ENCODE measurements at places on chromosomes 6 and 20.

DNA sequence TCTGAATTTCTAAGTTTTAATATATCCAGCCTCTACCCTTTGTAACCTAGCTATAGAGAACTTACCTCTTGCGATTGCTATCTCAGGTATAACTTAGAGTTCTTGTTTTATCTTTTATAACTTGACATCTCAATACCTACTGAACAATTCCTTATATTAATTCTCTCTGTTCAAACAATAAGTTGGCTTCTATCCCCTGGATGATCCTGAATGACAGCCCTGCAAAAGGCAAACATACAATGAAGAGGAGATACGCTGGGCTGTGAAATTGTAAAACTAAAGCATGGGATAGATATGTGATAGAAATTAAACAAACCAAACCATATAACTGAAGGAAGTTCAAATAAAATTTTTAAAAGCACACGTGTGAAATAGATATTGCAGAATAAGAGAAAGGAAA lies 513.6 kb upstream of the PTCHD4 start:
- no peak for DNase-seq

- no peak for DNase-seq
These were observed 532 bp upstream of the NPBWR2 start for GRCh38 chr20:64107736-64108457.

- no peak for DNase-seq
These were observed 7.3 kb upstream of the LBP start for GRCh38 chr20:38338849-38339520.

DNA sequence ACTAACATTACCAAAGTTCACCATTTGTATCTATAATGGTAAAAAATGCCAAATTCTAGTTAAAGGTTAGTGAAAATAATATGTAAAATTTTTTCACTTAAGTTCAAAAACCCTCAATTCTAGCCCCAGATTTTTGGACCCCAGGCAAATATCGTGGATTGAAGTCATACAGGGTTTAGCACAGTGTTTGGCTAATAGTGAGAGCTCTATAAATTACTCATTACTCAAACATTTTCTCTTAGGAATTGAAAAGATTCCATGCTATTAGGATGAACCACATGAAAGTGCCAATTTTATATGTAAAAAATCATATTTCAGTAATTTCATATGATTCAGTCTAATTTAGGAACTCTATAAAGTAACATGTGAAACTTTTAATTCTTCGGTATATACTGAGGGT lies 170.3 kb upstream of the PREP start:
- no peak for DNase-seq

- DNase-seq, result no peak
These were observed 161.3 kb upstream of the RREB1 start for GRCh38 chr6:6946206-6947155.

- no peak for DNase-seq
These were observed 27.1 kb downstream of the PFDN4 start for GRCh38 chr20:54234991-54235390.

DNA sequence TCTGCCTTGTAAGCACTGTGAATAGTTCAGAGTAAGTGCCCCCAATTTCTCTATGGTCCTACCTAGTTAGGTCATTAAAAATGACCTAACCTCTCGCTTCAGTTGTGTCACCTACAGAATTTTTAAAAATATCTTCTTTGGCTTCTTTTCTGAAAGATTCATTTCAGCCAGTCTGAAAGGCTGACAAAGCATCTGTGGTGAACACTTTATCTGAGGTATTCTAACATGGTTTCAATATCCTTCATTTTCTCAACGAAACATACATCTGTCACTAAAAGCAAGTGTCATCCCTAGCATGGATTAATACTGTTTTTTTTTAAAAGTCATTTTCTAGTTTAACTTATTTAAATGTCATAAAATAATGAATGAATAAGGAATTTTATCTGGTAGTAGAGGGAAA lies 5.1 kb downstream of the DPM1 start:
- no peak for DNase-seq

GRCh38 chr6:34584694-34585093 lies 28.6 kb upstream of the SPDEF start:
- DNase-seq, result no peak

DNA sequence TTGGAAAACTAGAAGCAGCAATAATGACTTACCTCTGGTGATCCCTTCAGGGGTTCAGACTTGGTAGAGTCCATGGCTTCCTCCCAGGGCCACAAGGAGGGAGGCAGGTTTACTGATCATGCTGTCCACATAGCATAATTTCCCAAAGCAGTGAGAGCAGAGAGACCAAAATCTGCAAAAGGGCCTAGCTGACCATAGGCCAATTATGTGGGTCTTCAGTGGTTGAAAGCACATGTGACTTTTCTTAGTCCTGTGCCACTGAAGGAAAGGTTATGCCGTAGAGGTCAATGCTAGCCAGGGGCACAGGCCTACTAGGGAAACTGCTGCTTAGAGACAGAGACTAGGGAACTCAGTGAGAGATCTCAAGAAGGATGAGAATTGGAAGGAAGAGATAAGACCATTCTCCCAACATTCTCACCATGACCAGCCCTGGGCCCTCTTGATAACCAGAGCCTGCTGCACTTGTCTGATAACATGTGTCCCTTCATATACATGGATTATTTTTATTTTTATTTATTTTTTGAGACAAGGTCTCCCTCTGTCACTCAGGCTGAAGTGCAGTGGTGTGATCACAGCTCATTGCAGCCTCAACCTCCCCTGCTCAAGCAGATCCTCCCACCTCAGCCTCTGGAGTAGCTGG lies 2.0 kb upstream of the GTPBP2 start:
- DNase-seq, result no peak

- peak; percentile 88 for DNase-seq
These were observed 7.2 kb upstream of the SDC4 start for GRCh38 chr20:45355209-45356084.

DNA sequence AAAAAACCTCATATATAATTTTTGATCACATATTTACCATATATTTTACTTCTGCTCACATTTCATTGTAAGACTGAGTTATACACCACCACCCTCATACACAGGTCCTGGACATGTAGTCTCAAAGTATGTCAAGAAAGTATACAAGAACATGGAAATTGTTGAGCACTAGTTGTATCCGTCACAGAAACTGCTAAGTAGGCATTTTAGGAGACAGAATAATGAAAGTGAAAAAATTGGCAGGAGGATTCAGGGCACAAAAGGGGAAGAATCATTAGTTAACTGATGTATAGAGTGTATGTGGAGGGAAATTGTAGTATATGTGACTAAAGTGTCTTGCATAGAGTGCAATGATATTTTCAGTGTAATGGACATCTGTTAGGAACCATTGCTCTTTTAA lies 458.8 kb downstream of the TFAP2B start:
- DNase-seq, result no peak

- peak; percentile 72 for DNase-seq
These were observed 105.9 kb downstream of the HIVEP2 start for GRCh38 chr6:142838821-142839685.

- DNase-seq, result no peak
These were observed 101.3 kb downstream of the IYD start for GRCh38 chr6:150470131-150470530.

GRCh38 chr6:33455051-33455450 lies 675 bp downstream of the ZBTB9 start:
- no peak for DNase-seq

DNA sequence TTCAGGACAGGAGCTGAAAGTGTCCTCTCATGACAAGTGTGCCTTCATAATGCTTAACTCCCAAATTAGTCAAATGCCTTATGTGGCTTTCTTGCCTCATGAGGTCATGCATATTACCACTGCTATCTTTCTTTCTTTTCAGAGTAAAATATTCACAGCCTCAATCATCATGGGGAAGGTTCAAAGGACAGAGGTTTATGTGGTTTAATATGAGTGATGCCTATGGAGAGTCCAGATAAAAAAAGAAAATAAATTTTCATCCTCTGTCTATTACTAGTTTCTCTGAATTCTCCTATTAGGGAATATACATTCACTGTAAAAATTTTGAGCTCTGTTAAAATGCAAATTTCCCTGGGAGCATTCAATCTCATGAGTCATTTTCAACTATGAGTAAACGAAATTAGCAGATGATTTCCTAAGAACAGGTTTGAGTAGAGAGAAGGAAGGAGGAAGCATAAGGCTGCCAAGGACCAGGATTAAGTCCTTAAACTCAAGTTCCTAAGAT lies 396.9 kb upstream of the ADGRB3 start:
- no peak for DNase-seq

DNA sequence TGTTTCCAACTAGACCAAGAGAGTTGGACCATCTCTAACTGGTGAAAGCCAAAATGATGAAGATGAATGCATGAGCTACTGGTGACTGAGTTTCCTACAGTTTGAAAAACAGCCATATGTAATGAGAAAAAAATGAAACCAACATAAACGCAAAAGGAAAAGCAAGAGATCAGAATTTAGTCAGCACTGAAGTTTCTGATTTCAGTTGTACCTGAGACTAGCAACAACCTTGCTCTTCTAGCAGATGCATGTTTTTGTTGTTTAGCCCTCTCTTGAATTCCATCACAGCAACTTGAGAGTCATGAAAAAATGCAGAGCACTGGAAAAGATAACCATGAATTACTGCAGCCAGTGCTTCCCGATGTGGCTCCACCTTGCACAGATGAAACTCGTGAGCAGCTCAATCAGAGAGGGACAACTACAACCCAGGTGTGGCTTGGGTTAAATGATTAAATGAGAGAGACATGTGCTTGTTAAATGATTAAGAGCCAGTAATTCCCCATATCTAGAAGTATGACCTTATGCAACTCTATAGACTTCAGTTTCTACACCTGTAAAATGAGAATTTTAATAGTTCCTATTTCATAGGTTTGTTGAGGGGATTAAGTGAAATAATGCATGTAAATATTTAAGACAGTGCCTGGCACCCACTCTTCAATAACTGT lies 104.8 kb downstream of the ELOVL4 start:
- no peak for DNase-seq

GRCh38 chr20:38536310-38536709 lies 44.7 kb upstream of the ADIG start:
- peak; percentile 74 for DNase-seq

- DNase-seq, result no peak
These were observed 1.5 kb upstream of the CAPN11 start for GRCh38 chr6:44157152-44157521.

DNA sequence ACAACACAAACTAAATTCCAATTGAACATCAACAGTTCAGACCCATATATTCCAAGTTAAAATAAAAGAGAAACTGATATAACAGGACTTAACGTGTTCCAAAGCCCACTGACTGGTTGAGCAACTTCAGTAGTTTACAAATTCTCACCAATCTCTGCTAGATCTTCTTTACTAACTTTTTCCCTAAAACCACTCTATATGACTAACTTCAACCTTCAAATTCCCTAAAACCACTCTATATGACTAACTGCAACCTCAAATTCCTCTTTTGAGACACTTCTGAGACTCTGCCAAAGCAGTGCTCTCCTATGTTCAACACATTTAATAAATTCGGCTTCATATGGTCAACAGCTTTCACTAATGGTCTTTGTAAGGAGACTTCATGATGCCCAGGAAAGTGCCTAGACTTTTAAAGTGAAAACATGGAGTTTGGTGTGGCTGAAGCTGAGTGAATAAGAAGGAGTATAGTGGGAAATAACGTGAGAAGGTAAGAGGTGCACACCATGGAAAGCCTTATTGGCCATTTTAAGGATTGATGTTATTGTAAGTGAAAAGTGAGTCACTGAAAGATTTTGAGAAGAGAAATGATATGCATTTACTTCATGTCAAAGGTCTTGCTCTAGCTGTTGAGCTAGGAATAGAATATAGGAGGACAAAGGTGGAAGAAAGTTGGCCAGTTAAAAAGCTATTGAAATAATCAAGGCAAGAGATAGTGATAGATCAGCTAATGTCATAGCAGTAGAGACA lies 134.0 kb upstream of the HCRTR2 start:
- DNase-seq, result peak; percentile 96

DNA sequence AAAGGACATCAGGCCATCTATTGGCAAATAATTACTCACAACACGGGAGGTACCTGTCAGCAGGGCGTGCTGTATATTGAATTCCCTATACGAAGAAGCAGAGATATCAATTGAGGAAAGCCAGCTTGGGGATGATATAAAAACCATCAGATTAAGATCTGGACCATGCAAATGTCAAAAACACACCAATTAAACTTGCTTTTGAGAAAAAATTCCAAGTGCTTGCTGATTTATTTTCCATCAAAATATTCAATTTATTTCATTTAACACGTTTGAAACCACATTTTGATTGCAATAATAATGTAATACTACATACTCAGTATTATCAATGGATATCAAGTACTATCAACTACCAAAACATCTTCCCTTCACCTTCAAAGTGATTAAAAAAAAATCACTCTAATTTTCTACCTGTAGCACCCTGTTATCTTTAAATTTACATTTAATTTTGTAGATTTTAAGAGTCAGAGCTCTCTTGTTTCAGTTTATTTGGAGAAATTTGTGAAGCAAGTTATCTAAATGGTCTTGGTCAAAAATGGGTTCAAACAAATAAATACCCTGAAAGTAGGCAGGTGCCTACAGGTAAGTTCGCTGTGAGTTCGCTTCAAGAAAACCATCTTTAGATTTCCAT lies 6.8 kb upstream of the TBX18 start:
- DNase-seq, result no peak

DNA sequence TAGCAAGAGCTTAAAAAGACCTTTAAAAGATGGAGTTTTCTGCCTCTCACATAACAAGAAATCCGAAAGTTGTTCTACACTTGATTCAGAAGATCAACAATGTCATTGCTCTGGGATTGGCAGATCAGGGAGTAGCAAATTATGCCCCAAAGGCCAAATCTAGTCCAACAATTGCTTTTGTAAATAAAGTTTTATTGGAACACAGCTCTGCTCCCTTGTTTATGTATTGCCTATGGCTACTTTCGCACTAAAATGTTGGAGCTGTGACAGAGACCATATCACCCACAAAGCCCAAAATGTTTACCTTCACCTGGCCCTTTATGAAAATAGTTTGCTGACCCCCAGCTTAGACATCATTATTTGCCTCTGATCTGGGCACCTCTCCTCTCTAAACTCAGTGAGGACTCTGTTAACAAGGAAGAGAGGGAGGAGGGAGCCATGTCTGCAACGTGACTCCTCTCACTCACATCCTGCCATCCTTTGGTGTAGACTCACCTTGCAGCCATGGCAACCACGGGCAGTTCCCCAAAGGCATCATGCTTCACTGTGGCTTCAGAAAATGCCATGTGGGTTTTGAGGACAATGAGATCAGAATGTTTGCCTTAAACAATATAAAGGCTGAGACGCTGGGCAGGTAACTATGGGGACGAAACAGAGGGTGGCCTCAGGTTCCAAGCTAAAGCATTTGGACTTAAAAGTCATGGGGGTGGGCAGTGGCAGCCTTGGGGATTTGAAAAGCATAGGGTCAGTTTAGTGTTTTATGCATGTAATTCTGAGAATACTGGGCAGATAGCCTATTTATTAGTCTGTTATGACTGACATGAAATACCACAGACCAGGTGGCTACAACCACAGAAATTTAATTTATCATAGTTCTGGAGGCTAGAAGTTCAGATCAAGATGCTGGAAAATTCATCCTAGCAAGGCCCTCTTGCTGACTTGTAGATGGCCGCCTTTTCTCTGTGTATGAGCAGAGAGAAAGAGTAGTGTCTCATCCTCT lies 149.7 kb upstream of the TNFAIP3 start:
- DNase-seq, result no peak

All from IMR-90 (cell line).